ENCODE measurements at places on chromosomes 1 and 21. TPM values are rescaled to one million over a fixed set of nuclear protein-coding genes. Genes with fewer than 3 reads are reported as not detected.

GRCh38 chr1:22163564-22163963 lies 20.7 kb upstream of the WNT4 start:
- no peak for DNase-seq
- H3K27me3 ChIP-seq, result peaks cover 4% of the 10 kb centered on the region
- no peak overlapping the region for H3K27ac ChIP-seq
- H3K4me3 ChIP-seq, result no peak overlapping the region

GRCh38 chr1:24003331-24003972 lies 23.3 kb upstream of the SRSF10 start:
- no peak for DNase-seq
- no peak overlapping the region for H3K27ac ChIP-seq
- peaks cover 2% of the 10 kb centered on the region for H3K4me1 ChIP-seq
- H3K36me3 ChIP-seq, result no peaks in the 10 kb centered on the region
- H3K4me3 ChIP-seq, result no peak overlapping the region

DNA sequence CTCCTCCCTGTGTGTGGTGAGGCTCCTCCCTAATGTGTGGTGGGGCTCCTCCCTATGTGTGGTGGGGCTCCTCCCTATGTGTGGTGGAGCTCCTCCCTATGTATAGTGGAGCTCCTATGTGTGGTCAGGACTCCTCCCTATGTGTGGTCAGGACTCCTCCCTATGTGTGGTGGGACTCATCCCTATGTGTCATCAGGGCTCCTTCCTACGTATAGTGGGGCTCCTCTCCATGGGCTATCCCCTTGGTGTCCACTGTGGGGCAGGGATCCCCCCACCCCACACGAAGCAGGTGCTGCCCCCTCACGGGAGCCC lies 29.6 kb downstream of the PRSS38 start:
- no peaks in the 10 kb centered on the region for H3K4me1 ChIP-seq
- DNase-seq, result no peak
- H3K36me3 ChIP-seq, result no peaks in the 10 kb centered on the region
- H3K27me3 ChIP-seq, result peaks cover 9% of the 10 kb centered on the region

DNA sequence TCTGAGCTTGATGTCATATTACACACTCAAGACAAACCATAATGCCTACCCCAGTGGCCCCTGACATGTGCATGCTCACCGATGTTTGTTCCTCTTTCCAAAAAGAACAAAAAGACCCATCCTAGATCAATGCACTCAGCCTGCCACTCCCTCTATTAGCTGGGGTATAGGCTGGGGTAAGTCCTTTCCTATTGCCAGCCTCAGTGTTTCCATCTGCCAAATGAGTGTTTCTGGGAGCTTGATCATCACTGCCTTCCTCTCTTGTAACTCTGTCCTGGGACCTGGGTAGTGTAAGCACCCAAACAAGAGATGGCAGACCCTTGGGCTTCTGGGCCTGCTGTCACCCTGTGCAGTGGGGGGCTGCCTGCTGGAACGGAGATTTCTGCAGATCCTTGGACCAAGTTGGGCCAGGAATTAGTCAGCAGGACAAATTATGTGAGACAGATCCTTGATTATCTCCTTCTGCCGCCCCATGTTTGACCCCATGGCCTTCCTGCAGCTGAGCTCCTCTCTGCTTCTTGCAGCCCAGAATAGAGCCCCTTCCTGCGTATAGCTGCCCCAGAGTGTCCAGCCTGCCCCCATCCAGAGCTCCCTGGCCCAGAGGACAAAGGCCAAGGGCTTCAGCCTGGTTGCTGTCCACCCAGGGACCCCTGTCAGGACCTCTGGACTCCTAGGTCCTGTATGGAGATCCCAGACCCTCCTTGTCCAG lies 31.5 kb upstream of the LRP8 start:
- no peak overlapping the region for H3K4me3 ChIP-seq
- no peak overlapping the region for H3K27ac ChIP-seq
- H3K4me1 ChIP-seq, result no peaks in the 10 kb centered on the region
- DNase-seq, result peak; percentile 33
- H3K36me3 ChIP-seq, result peaks cover 2% of the 10 kb centered on the region

GRCh38 chr1:240947438-240948224 lies 335.7 kb upstream of the GREM2 start:
- DNase-seq, result no peak
- no peak overlapping the region for H3K27ac ChIP-seq
- H3K27me3 ChIP-seq, result no peaks in the 10 kb centered on the region
- H3K4me3 ChIP-seq, result no peak overlapping the region

DNA sequence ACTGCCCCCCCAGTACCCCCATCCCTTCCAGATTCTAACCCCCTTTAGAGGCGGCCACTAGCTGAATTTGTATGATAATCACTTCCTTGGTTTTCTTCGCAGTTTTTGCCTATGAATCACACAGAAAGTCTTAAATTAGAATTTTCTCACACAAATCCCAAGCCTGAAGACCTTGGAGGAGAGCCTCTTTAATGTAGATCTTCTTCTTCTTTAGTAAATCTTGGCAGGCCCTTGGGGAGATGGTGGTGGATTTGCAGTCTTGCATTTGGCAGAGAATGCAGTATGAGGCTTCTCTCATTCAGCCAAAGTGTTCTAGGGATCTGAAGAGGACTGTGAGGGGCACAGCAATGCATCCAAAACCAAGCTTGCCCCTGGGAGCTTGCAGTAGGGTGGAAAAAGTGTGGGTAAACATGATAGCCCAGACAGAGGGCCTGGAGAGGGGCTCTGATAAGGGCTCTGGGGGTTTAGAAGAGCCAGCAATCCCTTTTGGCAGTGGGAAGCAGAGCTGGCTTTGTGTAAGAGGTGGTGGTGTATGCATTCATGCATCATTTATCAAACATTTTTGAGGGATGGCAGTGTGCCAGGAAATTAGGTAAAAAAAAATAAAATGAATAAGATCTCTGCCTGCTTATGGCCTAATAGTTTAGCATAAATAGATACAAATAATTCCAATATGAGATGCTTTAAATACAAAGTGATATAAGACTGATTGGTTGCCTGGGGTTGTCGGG lies 7.7 kb upstream of the CDC42 start:
- peaks cover 42% of the 10 kb centered on the region for H3K4me1 ChIP-seq
- no peak for DNase-seq
- peak overlapping the region; percentile 9 for H3K27ac ChIP-seq
- no peak overlapping the region for H3K4me3 ChIP-seq
- H3K27me3 ChIP-seq, result no peaks in the 10 kb centered on the region

GRCh38 chr1:246513041-246513440 lies 6.0 kb upstream of the SMYD3 start:
- peaks cover 17% of the 10 kb centered on the region for H3K36me3 ChIP-seq
- H3K27ac ChIP-seq, result no peak overlapping the region
- DNase-seq, result peak; percentile 25
- no peaks in the 10 kb centered on the region for H3K27me3 ChIP-seq

DNA sequence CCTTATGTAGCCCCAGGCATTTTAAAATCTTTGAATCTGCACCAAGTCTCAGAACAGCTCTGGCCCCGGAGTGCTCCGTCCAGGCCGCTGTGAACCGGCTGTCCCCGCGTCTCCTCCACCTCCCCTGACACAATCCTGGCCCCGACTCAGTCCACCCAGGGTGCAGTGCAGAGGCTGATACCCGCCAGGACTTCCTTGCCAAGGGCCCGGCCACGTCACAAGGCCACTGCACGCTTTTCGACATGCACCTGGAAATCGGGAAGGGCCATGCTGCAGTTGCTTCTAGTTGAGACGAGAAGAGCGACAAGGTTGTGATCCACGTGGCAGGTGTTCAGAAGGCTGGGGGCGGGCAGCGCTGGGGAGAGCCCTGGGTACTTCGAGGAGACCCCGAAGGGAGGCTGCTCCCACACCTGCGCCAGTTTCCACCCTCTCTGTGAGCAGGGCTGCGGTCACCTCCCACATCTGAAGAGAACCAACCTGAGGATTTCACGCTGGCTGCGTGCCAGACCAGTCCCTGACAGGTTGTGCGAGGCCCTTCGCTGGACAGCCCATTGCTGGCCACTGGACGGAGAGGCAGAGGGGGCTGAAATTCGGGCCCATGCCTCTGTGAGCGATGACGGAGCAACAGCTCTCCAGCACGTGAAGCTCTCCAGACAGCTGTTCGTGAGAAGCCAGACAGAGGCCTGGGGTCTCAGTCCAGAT lies 6.7 kb downstream of the VWA1 start:
- no peak overlapping the region for H3K27ac ChIP-seq
- no peaks in the 10 kb centered on the region for H3K27me3 ChIP-seq
- H3K4me1 ChIP-seq, result no peaks in the 10 kb centered on the region
- no peak for DNase-seq
- no peaks in the 10 kb centered on the region for H3K36me3 ChIP-seq

- no peaks in the 10 kb centered on the region for H3K27me3 ChIP-seq
- no peak for DNase-seq
- no peak overlapping the region for H3K27ac ChIP-seq
- H3K4me3 ChIP-seq, result no peak overlapping the region
Measured at GRCh38 chr1:180295999-180296398, 65.9 kb downstream of the LHX4 start.

DNA sequence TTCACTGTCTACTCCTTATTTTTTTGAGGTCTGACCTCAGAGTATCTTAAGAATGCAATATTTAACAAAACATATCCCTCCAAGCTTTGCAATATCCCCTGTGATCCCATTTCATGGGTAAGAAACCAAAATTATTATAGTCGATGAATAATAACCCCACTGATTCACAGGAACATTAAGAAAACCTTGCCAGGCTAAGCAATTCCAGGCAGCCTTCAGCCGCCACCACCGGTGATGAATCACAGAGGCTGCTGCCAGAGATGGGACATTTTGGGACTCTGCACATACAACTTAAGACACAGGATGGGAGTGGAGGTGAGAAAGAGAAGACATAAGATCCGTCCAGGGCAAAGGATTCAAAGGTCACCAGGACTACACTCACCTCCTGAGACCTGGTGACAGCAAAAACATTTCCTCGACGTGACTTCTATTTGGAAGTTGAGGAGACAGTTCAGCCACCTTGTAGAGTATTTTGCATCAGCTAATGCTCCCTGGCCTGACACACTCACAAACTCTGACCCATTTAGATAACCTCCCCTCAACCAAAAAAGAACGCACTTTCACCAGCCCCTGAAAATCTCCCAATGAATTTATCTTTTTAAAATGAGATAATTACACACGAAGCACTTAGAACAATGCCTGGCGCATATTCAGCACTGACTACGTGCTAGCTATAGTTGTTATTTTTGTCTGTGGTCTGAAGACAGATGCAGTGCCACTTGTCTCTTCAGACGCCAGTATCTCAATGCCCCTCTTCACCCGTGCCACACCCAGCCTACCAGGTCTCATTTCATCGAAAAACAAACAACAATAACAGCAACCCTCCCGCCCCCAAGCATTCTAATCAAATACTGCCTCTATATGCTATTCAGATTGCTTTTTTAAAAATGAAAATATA lies 17.8 kb upstream of the OVAAL start:
- no peak overlapping the region for H3K27ac ChIP-seq
- H3K4me1 ChIP-seq, result no peaks in the 10 kb centered on the region
- DNase-seq, result no peak
- peaks cover 19% of the 10 kb centered on the region for H3K27me3 ChIP-seq
- no peaks in the 10 kb centered on the region for H3K36me3 ChIP-seq

DNA sequence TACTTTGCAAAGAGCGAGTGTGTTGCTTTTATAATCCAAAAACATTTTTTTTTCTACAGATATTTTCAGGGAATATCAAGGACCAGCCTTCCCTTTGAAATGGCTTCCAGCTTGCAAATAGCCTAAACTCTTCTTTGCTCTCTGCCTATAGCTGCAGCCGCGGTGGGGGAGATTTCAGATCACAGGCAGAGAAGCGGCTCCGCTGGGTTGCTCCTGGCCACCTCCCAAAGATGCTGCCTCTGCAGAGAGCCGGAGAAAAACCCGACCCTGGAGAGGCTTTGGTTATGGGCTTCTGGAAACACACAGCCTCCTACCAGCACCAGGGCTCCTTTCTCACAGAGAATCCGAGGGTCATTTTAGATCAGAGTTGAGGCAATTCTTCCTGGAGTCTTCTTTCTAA lies 18.6 kb upstream of the PAX7 start:
- no peaks in the 10 kb centered on the region for H3K36me3 ChIP-seq
- H3K4me3 ChIP-seq, result no peak overlapping the region
- no peaks in the 10 kb centered on the region for H3K4me1 ChIP-seq
- DNase-seq, result no peak

- H3K4me3 ChIP-seq, result no peak overlapping the region
- peaks cover 13% of the 10 kb centered on the region for H3K4me1 ChIP-seq
- H3K27ac ChIP-seq, result no peak overlapping the region
- no peaks in the 10 kb centered on the region for H3K36me3 ChIP-seq
Measured at GRCh38 chr1:206545351-206545750, 38.0 kb downstream of the RASSF5 start.

GRCh38 chr1:11550664-11551283 lies 71.8 kb downstream of the DISP3 start:
- no peaks in the 10 kb centered on the region for H3K36me3 ChIP-seq
- H3K4me1 ChIP-seq, result no peaks in the 10 kb centered on the region
- peak; percentile 73 for DNase-seq

DNA sequence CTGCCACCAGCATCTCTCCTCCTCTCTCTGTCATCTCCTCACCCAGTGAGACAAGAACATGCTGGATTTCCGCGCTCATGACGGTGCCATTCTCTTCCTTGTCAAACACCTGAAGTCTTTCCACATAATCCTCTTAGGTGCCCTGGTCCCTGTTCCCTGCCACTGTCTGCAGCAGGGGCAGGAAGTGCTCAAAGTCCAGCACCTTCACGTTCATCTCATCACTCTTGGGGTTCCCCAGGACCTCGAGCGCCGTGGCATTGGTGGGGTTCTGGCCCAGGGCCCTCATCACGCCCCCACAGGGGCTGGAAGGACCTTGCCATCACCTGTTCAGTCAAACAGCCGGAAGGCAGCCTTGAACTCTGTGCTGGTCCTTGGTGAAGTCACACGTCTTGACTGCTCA lies 9.1 kb upstream of the AGPAT3 start:
- H3K4me1 ChIP-seq, result peaks cover 33% of the 10 kb centered on the region
- H3K4me3 ChIP-seq, result no peak overlapping the region
- peaks cover 8% of the 10 kb centered on the region for H3K36me3 ChIP-seq
- peak overlapping the region; percentile 84 for H3K27ac ChIP-seq
- no peak for DNase-seq
- no peaks in the 10 kb centered on the region for H3K27me3 ChIP-seq

DNA sequence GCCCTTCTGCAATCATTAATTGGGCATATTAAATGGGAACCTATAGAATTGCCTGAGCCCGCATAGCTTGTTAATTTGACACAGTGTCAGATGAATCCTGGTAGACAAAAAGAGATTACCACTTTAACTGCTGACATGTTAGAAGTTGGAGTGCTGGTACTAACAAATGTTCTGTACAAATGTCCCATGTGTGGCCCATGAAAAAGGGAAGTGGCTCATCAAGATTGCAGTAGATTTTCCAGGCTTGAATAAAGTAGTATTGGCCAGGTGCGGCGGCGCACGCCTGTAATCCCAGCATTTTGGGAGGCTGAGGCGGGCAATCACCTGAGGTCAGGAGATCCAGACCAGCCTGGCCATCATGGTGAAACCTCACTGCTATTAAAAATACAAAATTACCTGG lies 45.6 kb downstream of the GNPAT start:
- no peak for DNase-seq
- no peaks in the 10 kb centered on the region for H3K27me3 ChIP-seq
- H3K4me1 ChIP-seq, result no peaks in the 10 kb centered on the region
- no peak overlapping the region for H3K27ac ChIP-seq

- no peak for DNase-seq
- peaks cover 10% of the 10 kb centered on the region for H3K4me1 ChIP-seq
- peaks cover 4% of the 10 kb centered on the region for H3K36me3 ChIP-seq
- H3K27me3 ChIP-seq, result peaks cover 25% of the 10 kb centered on the region
- H3K27ac ChIP-seq, result peak overlapping the region; percentile 28
Measured at GRCh38 chr1:215567491-215568298, 591 bp downstream of the KCTD3 start.

The S100A9 gene
- total RNA-seq, result not detected

The PSMG1 gene
- total RNA-seq, result 62.9 TPM

The DMRTA2 gene
- total RNA-seq, result not detected

The MYOG gene
- not detected for total RNA-seq

The HCRTR1 gene
- total RNA-seq, result not detected

The ABL2 gene
- 7.8 TPM for total RNA-seq

The ABCB10 gene
- total RNA-seq, result 35.0 TPM

The HES3 gene
- not detected for total RNA-seq

The CLEC20A gene
- not detected for total RNA-seq

The KHDRBS1 gene
- 183 TPM for total RNA-seq

The OR2L2 gene
- total RNA-seq, result 0.23 TPM

Data from activated CD8-positive, alpha-beta memory T cell treated with anti-CD3 and anti-CD28 coated beads, Interleukin-2, amount 10 ng/mL, durations not matched to agents 7 days and 5 days (primary cell).